ENCODE measurements at places on chromosomes 2 and 18. TPM values are rescaled to one million over a fixed set of nuclear protein-coding genes. Genes with fewer than 3 reads are reported as not detected.
A peak's percentile ranks its signal among the peaks of the same experiment; 100 is the strongest.

MDH1B gene
- 0.73 TPM for polyA plus RNA-seq

MYO5B gene
- polyA plus RNA-seq = 0.06 TPM

KIAA2012 gene
- polyA plus RNA-seq = 0.09 TPM

COLEC11 gene
- polyA plus RNA-seq = 0.30 TPM

CABYR gene
- 6.5 TPM for polyA plus RNA-seq

DLX2 gene
- polyA plus RNA-seq = not detected

AFTPH gene
- 15.8 TPM for polyA plus RNA-seq

IL1B gene
- 0.30 TPM for polyA plus RNA-seq

GRCh38 chr2:161486111-161486510 lies 70.0 kb downstream of the TBR1 start:
- no peak for DNase-seq

DNA sequence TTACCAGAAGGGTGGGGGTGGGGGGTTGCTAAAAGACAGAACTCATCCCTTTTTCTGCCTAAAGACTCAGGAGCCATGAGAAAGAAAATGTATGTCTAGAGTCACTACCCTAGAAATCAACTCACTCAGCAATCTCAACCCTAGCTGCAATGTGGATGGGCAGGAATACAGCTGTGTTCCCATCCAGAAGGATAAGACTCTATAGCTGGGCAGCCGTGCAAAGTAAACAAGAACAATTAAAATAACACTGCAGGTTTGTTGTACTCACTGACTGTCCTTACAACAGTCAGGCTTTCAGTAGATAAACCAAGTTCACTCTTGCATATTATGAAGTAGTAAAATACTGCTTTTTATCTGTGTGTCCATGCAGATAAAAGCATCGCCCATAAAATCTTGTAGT lies 74.0 kb downstream of the ESCO1 start:
- DNase-seq = no peak

DNA sequence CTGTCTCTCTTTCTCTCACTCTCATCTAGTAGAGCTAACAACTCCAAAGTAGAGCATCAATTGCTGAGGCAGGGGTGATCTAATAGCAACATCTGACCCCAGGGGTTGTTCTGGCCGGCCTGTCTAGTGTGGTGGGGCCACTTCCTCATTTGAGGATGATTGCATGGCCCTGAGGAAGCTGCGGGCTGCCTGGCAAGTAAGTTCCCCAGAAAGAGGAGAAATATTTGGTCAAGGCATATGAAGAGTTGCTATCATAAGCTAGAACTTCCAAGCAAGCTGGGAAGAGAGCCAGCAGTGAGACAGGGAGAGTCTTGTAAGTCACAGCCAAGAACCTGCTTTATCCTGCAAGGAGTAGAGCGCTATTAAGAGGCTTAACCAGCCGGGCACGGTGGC lies 50.8 kb upstream of the TMEM87B start:
- DNase-seq = peak; percentile 16

DNA sequence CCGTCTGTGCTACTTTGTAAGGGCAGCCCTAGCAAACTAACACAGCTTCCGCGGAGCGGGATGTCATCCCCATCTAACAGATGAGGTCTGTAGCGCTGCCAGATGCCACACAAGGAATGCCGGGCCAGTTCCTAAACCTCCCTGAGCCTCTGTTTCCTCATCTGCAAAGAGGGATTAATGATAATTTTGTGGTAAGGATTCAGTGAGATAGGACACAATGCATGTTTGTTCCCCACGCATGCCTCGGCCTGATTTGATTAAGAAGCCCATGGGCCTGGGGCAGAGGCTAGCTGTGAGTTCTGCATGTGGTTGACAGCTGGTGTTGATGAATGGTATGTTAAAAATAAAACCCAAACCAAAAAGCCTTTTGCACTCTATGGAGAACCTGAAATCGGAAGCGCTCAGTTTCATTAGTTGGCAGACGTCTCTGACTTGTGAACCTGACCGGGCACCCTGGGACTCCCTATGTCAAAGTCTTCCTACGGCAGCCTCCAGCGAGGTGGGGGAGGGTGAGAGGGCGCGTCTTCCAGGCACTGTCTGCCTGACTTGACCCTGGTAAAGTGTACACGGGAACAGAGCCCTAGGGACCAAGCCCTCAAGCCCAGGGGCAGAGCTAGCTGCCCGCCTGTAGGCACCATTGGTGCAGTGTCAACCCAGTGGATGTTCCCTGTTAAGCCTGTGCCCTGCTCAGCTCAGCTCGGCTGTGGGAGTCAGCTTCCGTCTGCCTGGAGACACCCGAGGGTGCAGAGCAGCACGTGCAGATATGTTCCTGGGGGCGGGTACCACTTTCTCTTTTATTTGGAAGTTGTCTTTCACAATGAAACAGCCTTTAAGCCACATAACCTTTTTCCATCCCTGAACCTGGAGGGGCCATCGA lies 14.8 kb upstream of the INHBB start:
- DNase-seq = no peak

DNA sequence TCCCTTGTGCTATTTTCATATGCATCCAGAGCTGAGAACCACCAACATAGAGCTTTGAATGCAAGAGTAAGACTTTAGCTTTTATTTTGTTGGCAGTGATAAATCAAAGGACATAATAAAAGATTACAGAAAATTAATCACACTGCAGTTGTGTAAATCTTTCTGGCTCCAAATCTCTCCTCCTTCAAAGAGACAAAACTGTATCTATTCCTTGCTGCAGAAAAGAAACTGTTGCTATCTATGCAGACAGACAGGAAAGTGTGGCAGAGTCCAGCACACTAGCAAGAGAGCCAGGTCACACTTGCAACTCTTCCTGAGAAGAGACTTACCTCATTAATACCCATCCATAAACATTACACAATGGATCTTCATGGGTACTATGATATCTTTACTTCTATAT lies 57.5 kb downstream of the DTNB start:
- peak; percentile 2 for DNase-seq

DNA sequence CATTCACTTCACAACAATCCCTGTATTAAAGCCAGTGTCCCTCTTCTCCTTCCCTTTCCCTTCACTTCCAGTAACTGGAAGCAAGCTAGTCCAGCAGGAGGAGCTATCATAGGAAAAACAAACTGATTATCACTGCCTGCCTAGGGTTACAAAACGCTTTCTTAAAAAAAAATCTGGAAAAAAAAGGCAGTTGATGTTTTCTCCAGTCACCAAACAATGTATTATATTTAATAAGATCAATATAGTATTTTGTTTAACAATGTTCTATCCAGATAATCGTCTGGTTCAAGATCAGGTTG lies 78.8 kb upstream of the ITGB6 start:
- peak; percentile 68 for DNase-seq

DNA sequence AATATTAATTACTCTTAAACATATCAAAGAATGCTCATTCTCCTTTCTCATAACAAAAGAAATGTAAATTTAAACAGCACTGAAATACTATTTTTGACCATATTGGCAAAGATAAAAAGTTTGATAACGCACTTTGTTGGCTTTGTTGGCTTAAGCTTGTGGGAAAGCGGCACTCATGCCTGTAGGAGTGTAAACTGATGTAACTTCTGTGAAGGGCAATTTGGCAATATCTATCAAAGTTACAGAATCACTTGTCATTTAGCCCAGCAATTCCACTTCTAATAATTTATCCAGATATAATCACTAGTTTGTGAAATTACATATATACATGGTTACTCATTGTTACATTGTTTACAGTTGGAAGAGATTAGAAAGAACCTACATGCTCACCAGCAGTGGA lies 311.8 kb upstream of the STON1 start:
- DNase-seq = peak; percentile 18

DNA sequence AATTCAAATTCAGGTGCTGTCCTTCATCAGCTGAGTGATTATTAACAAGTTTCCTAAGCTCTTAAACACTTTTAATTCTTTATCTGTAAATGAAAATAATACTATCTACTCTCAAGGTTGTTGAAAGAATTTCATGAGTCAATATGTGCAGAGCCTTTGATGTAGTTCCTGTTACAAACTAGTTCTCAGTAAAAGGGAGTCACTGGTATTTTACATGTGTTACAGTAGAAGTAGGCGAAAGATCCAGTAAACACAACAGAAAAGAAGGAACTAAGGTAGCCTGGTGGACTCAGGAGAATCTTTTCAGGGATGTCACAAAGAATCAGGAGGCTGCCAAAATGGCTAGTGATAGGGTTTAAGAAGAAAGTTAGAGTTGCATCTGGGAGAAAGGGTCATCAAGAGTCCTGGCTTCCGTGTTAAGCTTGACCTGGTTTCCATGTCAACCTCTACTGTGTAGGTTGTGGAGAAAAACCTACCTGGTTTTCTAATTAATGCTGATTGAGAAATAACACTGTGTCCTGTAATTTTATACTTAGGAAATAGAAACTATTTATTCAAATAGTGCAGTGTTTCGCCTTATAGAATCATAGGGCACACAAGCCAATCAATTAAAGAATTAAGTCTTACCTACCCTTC lies 58.3 kb upstream of the TRIB2 start:
- DNase-seq = no peak

DNA sequence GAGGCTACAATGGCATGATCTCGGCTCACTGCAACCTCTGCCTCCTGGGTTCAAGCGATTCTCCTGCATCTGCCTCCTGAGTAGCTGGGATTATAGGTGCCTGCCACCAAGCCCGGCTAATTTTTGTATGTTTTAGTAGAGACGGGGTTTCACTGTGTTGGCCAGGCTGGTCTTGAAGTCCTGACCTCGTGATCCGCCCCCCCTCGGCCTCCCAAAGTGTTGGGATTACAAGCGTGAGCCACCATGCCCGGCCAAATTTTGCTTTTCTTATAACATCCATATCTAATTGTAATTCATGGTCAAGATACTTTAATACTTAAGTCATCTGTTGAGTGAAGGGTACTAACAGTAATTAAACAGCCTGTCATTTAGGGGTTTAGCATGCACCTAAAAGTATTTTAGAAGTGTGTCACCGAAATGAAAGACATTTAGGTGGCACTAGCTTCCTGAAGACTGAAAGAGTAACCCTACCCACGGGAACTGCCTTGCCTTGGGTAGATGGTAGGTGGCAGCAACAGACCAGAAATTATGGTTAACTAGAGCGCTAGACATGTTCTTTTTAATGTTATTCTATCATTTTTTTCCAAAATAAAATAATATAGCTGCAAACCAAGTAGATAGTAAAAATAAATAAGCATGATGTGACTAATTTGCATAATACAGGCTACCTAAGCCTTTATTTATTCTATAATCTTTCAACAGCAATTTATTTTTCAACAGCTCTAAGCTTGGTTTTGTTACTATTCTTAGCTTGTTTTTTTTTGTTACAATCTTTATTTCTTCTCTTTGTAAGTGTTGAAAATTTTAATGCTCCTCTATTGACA lies 8.6 kb upstream of the ACYP2 start:
- DNase-seq = peak; percentile 69

DNA sequence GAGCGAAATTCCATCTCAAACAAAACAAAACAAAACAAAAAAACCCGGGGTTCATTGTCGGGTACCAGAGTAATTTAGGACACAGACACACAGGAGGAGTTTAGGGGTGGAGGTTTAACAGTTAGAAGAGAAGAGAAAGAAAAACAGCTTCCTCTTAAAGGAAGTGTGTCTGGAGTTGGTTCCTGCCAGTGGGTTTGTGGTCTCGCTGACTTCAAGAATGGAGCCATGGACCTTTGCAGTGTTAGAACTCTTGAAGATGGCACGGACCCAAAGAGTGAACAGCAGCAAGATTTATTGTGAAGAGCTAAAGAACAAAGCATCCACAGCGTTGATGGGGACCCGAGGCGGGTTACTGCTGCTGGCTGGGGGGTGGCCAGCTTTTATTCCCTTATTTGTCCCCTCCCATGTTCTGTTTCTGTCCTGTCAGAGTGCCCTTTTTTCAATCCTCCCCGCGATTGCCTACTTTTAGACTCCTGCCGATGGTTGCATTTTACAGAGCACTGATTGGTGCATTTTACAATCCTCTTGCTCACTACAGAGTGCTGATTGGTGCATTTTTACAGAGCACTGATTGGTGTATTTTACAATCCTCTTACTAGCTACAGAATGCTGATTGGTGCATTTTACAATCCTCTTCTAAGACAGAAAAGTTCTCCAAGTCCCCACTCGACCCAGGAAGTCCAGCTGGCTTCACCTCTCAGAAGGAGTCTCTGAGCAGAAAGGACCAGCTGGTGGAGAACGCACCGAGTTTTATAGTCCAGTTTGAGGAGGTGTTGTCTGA lies 28.7 kb upstream of the ATP8B1 start:
- DNase-seq = no peak

- peak; percentile 70 for DNase-seq
These were observed 36.6 kb upstream of the PPP1R1C start for GRCh38 chr2:181949047-181949446.

DNA sequence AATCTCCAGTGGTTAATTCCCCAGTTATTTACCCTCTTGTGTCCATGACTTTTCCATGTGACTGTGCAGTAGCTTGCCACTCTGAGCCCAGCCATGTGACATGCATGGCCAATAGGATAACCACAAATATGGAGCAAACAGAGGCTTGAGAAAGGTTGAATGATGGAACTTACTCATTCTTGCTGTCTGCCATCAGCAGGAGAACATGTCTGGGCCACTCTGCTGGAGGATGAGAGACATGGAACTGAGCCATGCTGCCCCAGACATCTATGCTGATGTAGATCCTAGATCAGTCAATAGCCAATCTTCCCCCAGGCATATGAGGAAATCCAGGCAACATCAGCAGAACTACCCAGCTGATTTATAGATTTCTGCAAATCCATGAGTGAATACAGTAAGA lies 992.3 kb upstream of the FANCL start:
- no peak for DNase-seq

DNA sequence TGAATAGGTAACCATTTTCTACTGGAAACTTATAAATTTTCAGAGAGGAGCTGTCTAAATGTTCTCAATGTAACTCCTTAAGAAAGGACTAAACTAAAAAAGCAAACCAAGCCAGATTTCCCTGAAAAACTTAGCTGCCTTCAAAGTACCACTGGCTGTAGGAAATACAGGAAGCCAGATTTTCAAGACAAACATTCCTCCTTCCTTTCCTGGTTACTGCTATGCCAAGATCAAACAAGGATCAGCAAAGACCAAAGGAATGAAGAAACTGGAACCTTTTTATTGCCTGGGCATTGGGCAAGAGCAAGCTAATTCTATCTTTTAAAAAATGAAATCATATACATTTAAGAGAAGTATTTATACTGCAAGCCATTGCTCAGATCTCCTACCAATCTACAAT lies 212.7 kb downstream of the DYM start:
- no peak for DNase-seq

DNA sequence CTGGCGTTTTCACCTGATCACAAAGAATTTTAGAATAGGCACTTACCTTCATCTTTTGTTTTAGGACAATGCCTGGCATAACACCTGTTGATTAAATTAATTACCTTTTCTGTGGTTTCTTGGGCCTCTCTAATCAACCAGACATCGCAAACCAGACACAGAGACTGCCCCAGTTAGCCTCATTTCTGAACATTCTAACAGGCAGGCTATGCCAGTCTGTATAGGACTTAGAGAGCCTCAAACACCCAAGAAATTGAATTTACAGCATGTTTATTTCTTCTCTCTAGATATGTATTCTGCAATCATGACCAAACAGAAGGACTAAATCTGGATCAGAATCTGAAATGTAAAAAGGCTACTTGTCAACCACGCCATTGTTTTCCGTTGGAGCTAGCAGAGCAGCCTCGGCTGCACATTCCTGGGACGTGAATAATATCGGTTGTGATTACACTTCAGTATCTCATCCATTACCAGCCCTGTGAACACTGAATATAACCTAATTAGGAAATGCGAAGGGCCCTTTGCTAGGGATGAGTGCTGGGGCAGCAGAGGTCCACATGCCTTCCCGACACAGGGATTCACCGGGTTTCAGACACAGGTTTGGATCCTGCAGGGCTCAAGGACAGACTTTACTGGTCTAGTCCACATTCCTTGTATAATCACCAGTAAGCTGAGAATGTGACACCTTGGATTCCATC lies 17.5 kb upstream of the CDC42EP3 start:
- peak; percentile 94 for DNase-seq

- no peak for DNase-seq
These were observed 52.7 kb upstream of the NCK2 start for GRCh38 chr2:105691947-105692390.

All from fibroblast of lung (primary cell).